ENCODE measurements at places on chromosomes 16 and 17. TPM values are rescaled to one million over a fixed set of nuclear protein-coding genes. Genes with fewer than 3 reads are reported as not detected.

The KCNJ12 gene
- 0.68 TPM for polyA plus RNA-seq

The NPIPB13 gene
- 2.6 TPM for polyA plus RNA-seq

The WFDC1 gene
- 19.4 TPM for polyA plus RNA-seq

The KCNJ2 gene
- 0.31 TPM for polyA plus RNA-seq

The PRSS36 gene
- polyA plus RNA-seq = 2.9 TPM

The ZNF423 gene
- polyA plus RNA-seq = 1.2 TPM

The DPEP1 gene
- 0.23 TPM for polyA plus RNA-seq

The ACSM5 gene
- polyA plus RNA-seq = 1.5 TPM

The CD68 gene
- polyA plus RNA-seq = 39.6 TPM

The KRT20 gene
- 4.4 TPM for polyA plus RNA-seq

The EXOC3L1 gene
- polyA plus RNA-seq = 4.0 TPM

The BAIAP3 gene
- 2.5 TPM for polyA plus RNA-seq

The ASPHD1 gene
- 11.6 TPM for polyA plus RNA-seq

The KCTD11 gene
- polyA plus RNA-seq = 9.4 TPM

The TBC1D3D gene
- not detected for polyA plus RNA-seq

The SHCBP1 gene
- polyA plus RNA-seq = 1.7 TPM

The PIK3R6 gene
- polyA plus RNA-seq = 0.35 TPM

The IRX3 gene
- 11.2 TPM for polyA plus RNA-seq

The RUNDC3A gene
- polyA plus RNA-seq = 4.5 TPM

The ATP2C2 gene
- 5.4 TPM for polyA plus RNA-seq

The PFN1 gene
- polyA plus RNA-seq = 789 TPM

The SLC9A5 gene
- 0.43 TPM for polyA plus RNA-seq

The P2RX1 gene
- polyA plus RNA-seq = 0.92 TPM

The HOXB1 gene
- 0.28 TPM for polyA plus RNA-seq

The CES1 gene
- polyA plus RNA-seq = 4.8 TPM

The SLC12A3 gene
- not detected for polyA plus RNA-seq

The ABCC11 gene
- not detected for polyA plus RNA-seq

The SHISA9 gene
- polyA plus RNA-seq = 0.15 TPM

The TP53TG3C gene
- polyA plus RNA-seq = not detected

The PLCG2 gene
- 4.1 TPM for polyA plus RNA-seq

The SPATA22 gene
- polyA plus RNA-seq = 1.1 TPM

The VAT1L gene
- 4.4 TPM for polyA plus RNA-seq

The XAF1 gene
- polyA plus RNA-seq = 11.5 TPM

The CACNG3 gene
- not detected for polyA plus RNA-seq

The TMEM114 gene
- not detected for polyA plus RNA-seq

The CYTH1 gene
- 51.5 TPM for polyA plus RNA-seq
